Upper lobe of right lung (tissue), 1 donor: ENCODE measurements at places on chromosomes 2 and 18. TPM values are rescaled to one million over a fixed set of nuclear protein-coding genes. Genes with fewer than 3 reads are reported as not detected.
A peak's percentile ranks its signal among the peaks of the same experiment; 100 is the strongest.

GRCh38 chr2:69668598-69668997, 25.1 kb upstream of the AAK1 start:
- DNase-seq: no peak
- no peak overlapping the region for H3K27ac ChIP-seq
- no peaks in the 10 kb centered on the region for H3K27me3 ChIP-seq
- H3K4me1 ChIP-seq: no peaks in the 10 kb centered on the region

The DQX1 gene
- total RNA-seq: not detected

- H3K36me3 ChIP-seq: peaks cover 10% of the 10 kb centered on the region
- H3K4me3 ChIP-seq: no peak overlapping the region
- peaks cover 13% of the 10 kb centered on the region for H3K4me1 ChIP-seq
- no peaks in the 10 kb centered on the region for H3K27me3 ChIP-seq
Measured at GRCh38 chr18:35466815-35467623, 30.7 kb downstream of the INO80C start.

- H3K27me3 ChIP-seq: no peaks in the 10 kb centered on the region
- H3K4me3 ChIP-seq: no peak overlapping the region
- H3K36me3 ChIP-seq: no peaks in the 10 kb centered on the region
- peaks cover 10% of the 10 kb centered on the region for H3K4me1 ChIP-seq
Measured at GRCh38 chr2:12434630-12435098, 282.1 kb upstream of the TRIB2 start.

The RNU2-63P gene
- total RNA-seq: not detected

- H3K27ac ChIP-seq: no peak overlapping the region
- no peaks in the 10 kb centered on the region for H3K4me1 ChIP-seq
- no peaks in the 10 kb centered on the region for H3K27me3 ChIP-seq
- no peak for DNase-seq
- H3K4me3 ChIP-seq: no peak overlapping the region
Measured at GRCh38 chr2:19504400-19505198, 146.2 kb upstream of the OSR1 start.

The UGT1A5 gene
- total RNA-seq: not detected

DNA sequence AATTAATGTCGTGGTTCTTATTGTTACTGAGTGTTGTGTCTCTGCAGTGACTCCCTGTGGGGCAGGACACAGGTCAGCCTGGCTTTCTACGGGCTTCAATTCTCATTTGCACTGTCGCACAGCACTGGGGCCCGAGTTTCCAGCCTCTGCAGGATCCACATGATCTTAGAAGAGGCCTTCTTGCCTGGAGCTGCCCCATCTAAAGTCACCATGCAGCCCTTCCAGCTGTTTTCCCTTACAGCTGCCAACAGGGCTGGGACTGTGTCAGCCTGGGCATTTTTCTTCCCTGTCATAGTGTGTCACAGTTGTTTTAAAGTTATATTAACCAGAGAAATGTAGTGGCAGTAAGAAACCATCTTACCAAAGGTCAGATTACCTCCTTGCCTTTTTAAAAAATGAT, 27.0 kb downstream of the FHL2 start:
- no peaks in the 10 kb centered on the region for H3K36me3 ChIP-seq
- no peaks in the 10 kb centered on the region for H3K27me3 ChIP-seq
- no peak overlapping the region for H3K4me3 ChIP-seq
- H3K4me1 ChIP-seq: peaks cover 14% of the 10 kb centered on the region
- H3K27ac ChIP-seq: no peak overlapping the region

GRCh38 chr2:209772290-209772685, 656 bp downstream of the UNC80 start:
- no peak for DNase-seq
- no peak overlapping the region for H3K4me3 ChIP-seq
- no peak overlapping the region for H3K27ac ChIP-seq
- no peaks in the 10 kb centered on the region for H3K36me3 ChIP-seq

DNA sequence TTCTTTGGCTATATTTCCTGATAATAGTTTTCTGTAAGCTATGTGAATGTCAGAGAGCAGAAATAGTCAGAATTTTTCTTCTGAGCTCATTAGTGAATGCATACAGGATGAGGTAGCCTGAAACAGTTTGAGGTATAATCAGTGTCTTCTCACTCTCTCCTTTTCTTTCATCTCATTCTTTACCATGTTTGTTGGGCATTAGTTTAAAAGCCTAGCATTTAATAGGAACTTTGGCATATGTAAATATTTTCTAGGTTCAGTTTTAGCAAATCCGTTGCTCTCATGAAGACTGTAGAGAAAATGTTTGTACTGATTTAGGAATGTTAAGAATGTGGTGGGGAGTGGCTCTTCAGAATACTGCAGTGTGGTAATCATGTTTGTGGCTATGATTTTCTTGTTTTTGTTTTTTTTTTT, 119.4 kb downstream of the PARD3B start:
- H3K27me3 ChIP-seq: no peaks in the 10 kb centered on the region
- no peaks in the 10 kb centered on the region for H3K36me3 ChIP-seq
- peak overlapping the region; percentile 77 for H3K27ac ChIP-seq
- H3K4me3 ChIP-seq: no peak overlapping the region
